Naive thymus-derived CD4-positive, alpha-beta T cell (primary cell): ENCODE measurements at places on chromosomes 13 and 19.

GRCh38 chr13:100537486-100537885, 51.1 kb downstream of the GGACT start:
- no peak for DNase-seq

DNA sequence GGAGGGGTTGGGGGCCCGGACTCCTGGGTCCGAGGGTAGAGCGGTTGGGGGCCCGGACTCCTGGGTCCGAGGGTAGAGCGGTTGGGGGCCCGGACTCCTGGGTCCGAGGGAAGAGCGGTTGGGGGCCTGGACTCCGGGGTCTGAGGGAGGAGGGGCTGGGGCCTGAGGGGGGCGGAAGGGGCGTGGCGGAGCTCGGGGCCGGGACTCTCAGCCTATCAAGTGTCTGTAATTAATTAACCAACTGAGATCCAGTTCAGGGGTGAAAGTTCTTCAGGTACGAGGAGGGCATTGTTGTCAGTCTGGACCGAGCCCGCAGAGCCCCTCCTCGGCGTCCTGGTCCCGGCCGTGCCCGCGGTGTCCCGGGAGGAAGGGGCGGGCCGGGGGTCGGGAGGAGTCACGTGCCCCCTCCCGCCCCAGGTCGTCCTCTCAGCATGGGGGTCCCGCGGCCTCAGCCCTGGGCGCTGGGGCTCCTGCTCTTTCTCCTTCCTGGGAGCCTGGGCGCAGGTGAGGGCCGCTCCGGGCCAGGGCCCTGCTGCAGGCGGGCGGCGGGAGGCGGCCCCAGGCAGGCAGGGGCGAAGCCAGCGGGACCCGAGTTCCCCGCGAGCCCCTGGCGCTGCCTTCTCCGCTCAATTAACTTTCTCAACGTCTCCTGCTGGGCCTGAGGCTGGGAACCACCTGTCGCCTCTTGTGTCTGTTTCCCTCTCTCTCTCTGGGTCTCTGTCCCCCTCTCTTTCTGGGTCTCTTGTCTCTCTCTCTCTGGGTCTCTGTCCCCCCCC, 697 bp downstream of the FCGRT start:
- DNase-seq, result no peak

- no peak for DNase-seq
Observed at GRCh38 chr19:44741841-44742329, 6.6 kb upstream of the BCL3 start.

DNA sequence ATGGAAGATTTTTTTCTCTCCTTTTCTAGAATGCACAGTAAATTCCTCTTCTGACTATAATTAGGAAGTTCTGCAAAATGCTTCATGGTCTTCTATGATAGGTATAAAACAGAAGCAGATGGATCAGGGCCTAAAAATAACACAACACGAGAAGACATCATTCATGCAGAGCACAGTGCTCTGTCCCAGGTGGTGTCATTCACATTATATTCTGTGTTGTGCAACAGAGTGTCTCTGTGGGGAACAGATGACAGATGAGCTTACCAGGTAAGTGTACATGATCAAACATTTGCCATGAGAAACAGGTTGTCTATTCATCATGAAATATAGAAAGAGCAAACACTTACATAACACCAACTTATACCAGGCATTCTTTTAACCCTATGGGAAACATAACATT, 288.3 kb downstream of the KCTD12 start:
- no peak for DNase-seq

GRCh38 chr13:102141625-102142472, 260.0 kb downstream of the FGF14 start:
- DNase-seq, result no peak

DNA sequence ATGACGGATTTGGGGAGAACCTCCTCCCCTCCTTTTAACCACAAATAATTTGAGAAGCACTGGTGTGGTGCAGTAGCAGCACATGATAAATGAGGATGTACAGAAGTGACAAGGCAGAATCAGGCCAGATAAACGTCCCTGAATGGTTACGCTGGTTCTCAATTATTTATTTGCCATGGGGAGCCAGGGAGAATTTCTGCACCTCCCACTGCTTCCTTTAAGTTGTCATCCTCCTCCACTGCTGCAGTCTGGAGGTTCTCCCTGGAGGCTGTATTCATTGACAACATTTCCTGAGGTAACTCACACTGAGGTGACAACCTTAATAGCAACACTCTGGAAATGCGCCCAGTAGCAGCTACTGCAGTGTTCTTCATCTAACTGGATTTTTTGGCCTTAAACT, 308.9 kb upstream of the SLITRK1 start:
- DNase-seq, result no peak

DNA sequence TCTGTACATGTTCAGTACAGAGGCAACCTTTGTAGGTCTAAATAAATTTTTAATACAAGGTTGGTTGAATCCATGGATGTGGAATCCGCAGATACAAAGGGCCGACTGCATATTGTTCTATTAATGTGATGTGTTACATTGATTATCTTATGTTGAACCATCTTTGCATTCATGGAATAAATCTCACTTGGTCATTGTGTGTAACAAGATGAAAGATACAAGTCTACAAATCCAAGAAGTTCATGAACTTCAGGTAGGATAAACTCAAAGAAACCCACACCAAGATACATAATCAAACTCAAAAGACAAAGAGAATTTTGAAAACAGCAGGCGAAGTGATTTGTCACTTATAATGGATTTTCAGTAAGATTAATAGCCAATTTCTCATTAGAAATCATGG, 8.0 kb upstream of the TFDP1 start:
- no peak for DNase-seq

GRCh38 chr13:31849206-31849605, 109.9 kb downstream of the RXFP2 start:
- DNase-seq, result no peak

DNA sequence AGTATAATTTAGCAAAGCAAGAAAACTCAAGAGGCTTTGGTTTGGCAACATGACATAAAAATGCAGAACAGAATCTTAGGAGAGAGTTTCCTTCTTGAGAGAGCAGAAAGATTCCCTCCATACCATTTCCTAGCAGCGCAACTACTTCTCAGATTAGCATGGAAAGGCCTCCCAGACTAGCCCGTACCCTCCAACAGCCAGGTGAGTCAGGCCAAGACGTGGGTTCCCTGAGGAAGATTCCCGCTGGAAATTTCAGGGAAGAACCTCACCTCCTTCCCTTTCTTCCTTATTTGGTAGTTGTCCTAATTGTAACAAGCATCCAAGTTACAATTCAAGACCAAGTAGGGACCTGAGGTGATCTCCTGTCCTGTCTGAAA, 12.3 kb downstream of the COL4A2 start:
- no peak for DNase-seq

DNA sequence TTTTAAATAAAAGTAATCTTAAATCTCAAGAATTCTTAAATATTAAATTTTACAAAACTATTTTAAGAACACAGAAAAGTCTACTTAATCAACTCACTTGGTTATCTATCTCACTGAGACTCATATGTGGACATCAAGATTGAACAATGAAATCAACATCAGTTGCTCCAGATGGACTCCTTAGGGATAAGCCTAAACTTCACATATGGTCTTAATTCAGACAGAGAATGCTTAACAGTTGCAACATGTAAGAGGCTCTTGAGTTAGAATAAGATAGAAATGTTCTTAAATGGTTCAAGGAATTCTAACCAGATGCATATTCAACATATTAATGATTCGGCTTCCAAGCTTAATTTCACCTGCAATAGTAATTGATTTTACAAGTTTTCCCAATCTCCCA, 1730.9 kb downstream of the PCDH9 start:
- DNase-seq, result no peak
